Right renal pelvis (tissue), 4 donors: ENCODE measurements at places on chromosomes 11 and 22. TPM values are rescaled to one million over a fixed set of nuclear protein-coding genes. Genes with fewer than 3 reads are reported as not detected.

The PATE3 gene
- not detected for polyA plus RNA-seq

GRCh38 chr11:64656862-64657261 is 65.8 kb downstream of the SLC22A12 start:
- DNase-seq: no peak

The OR52H1 gene
- not detected for polyA plus RNA-seq

The SBF2 gene
- polyA plus RNA-seq: 46.7 TPM

- no peak for DNase-seq
Measured at GRCh38 chr22:23608583-23608982, 23.5 kb downstream of the DRICH1 start.

GRCh38 chr11:57552479-57552878 is 15.0 kb downstream of the UBE2L6 start:
- no peak for DNase-seq

DNA sequence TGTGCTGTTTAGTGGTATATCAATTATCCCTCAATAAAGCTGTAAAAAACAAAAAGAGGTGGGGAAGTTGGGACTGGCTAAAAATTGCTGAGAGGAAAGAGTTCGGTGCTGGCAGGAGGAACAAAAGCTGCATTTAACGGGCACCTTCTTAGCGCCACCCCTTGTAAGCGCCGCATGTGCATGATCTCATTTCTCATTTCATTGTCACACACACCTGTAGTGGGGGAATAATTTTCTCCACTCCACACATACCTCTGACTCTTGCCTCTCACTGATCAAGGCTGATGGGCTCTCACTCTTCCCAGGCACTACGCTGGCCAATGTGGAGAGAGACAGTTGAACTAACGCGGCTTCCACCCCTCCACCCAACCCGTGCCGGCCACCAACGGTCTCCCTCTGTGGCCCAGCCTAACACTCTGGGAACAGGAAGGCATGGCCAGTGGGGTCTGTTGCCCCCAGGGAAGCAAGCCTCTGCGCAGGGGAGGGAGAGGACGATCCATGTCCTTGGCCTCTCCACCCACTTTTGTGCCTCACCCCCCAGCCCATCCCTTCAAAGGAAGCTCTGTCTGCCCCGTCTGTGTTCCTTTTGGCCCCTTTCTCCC is 186.7 kb upstream of the SYT13 start:
- DNase-seq: no peak

GRCh38 chr11:96306933-96307775 is 35.8 kb downstream of the MAML2 start:
- DNase-seq: peak; percentile 99

- DNase-seq: no peak
Measured at GRCh38 chr22:38086001-38086845, 2.2 kb upstream of the SLC16A8 start.

- DNase-seq: no peak
Measured at GRCh38 chr11:69250186-69251056, 43.5 kb upstream of the MYEOV start.

DNA sequence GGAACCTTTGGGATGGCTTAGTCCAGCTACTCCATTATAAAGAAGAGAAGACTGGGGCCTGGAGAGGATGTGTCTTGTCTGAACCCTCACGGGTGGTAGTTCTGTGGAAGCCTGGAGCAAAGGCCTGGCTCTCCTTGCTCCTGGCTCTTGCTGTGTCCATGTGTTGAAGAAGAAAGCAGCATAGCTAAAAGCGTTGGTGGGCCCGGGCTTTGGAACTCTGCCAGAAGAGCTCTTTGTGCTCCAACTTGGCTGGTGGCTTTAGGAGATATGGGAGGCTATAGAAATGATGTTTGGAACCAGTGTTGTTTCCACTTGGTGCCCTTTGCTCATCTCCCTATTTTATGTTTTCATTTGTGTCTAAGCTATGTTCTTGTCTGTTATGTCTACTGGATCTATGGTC is 131.1 kb downstream of the DBX1 start:
- DNase-seq: no peak

GRCh38 chr22:30801695-30802094 is 107.0 kb downstream of the OSBP2 start:
- no peak for DNase-seq

The MS4A1 gene
- polyA plus RNA-seq: 0.69 TPM

DNA sequence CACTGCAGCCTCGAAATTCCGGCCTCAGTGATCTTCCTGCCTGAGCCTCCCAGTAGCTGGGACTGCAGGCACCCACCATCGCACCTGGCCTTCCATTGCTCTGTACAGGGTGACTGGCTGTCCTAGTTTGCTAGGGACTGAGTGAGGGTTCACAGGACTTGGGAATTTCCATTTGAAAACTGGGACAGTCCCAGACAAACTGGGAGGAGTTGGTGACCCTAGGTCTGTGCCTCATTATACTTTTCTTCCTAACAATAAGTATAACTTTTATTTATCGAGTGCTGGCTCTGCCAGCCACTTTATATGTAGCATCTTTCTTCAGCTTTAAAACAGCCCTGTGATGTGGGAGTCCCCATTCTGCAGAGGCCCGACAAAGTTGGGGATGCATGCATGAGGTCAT is 25.5 kb downstream of the TCP11L1 start:
- DNase-seq: no peak

- DNase-seq: no peak
Measured at GRCh38 chr11:11510939-11511338, 110.9 kb downstream of the GALNT18 start.

GRCh38 chr22:50030297-50031188 is 18.0 kb upstream of the IL17REL start:
- DNase-seq: peak; percentile 23

DNA sequence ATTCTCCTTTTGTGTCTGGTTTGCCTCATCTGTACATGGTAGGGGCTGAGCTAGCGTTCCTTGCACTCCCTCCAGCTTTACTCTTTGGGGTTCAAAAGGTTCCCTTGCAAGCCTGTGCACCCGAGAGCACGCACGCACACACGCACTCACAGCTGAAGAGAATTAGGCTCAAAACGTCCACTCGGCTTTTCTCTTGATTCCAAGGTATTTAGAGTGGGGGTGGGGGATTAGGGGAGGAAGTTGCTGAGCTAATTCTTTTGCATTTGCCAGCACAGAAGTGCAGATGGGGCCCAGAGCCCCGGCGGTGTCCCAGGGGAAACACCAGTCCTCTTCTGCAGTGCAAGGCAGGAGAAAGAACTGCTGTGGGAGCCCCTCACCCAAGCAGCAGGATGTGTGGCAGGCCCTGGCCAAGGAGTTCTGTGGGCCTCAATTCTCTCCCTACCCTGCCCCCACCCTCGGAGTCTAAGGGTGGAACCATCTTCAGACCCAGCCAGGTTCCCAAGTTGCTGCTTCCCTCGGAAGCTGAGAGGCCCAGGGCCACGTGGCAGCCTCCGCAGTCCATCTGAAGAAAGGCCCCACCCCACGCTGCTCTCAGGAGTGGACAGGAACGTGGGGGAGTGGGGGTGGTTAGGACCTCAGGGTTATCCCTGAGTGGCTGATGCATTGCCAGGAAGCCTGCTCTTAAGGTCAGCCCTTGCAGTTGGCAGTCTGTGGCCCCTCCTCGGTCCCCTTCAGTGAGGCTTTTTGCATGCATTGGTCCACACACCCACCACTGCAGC is 3.8 kb upstream of the KCNQ1OT1 start:
- no peak for DNase-seq

- DNase-seq: no peak
Measured at GRCh38 chr11:125350206-125351032, 145.6 kb downstream of the FEZ1 start.

GRCh38 chr22:37145180-37146050 is 4.3 kb downstream of the IL2RB start:
- DNase-seq: no peak

GRCh38 chr11:126443120-126443519 is 87.6 kb downstream of the ST3GAL4 start:
- DNase-seq: no peak

GRCh38 chr22:24481641-24482040 is 13.5 kb upstream of the UPB1 start:
- DNase-seq: no peak

The PHOX2A gene
- not detected for polyA plus RNA-seq

DNA sequence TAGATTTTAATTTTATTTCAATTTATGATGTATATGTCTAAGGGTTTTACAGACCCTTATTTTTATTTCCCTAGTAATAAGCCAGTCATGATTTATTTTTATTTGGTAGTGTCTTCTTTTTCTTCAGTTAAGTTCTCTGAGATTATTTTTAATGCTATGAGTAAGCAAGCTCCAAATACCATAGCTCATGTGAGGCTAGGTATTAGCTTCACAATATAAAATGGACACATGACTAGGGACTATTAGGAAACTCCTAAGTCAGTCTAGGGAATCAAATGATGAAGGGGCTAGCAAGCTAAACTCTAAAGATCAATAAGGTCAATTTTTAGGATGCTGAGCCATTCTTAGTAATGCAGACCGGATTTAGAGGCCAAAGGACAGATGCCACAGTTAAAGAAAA is 45.9 kb downstream of the CKAP5 start:
- DNase-seq: no peak

- no peak for DNase-seq
Measured at GRCh38 chr11:76160856-76161255, 45.4 kb downstream of the WNT11 start.

The ABTB2 gene
- 7.8 TPM for polyA plus RNA-seq

GRCh38 chr11:20671856-20672546 is 2.6 kb downstream of the NELL1 start:
- DNase-seq: no peak

The MAPK8IP2 gene
- 0.59 TPM for polyA plus RNA-seq

GRCh38 chr11:119263352-119263940 is 53.5 kb downstream of the MCAM start:
- peak; percentile 15 for DNase-seq

- DNase-seq: no peak
Measured at GRCh38 chr11:94379613-94380012, 21.6 kb downstream of the GPR83 start.

The HEPN1 gene
- polyA plus RNA-seq: 1.3 TPM

The MS4A12 gene
- not detected for polyA plus RNA-seq

DNA sequence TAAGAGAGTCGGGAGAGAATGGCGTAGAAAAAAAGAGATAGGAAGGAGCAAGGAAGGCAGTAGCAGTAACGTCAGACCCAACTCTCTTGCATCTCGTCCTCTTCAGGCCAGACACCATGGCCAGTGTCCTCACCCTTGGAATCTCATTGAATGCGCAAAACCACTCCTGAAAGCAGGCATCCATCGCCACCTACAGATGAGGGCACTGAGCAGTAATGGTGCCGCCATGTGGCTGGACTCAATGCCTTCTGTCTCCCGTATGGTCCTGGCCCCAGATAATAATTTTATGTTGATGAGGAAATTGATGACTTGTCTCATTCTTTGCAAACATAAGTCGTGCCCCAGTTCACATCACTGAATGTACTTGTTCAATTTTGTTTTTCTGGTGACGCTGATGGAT is 17.8 kb upstream of the ALX4 start:
- DNase-seq: no peak

DNA sequence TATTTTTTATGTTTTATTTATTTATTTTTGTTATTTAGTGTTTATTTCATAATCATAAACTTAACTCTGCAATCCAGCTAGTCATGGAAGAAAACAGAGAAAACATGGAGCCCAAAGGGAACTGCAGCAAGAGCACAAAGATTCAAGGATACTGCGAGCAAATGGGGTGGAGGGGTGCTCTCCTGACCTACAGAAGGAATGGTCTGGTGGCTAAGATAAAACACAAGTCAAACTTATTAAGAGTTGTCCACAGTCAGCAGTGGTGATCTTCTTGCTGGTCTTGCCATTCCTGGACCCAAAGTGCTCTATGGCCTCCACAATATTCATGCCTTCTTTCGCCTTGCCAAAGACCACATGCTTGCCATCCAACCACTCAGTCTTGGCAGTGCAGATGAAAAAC is 36.7 kb downstream of the STIM1 start:
- no peak for DNase-seq

GRCh38 chr11:95849087-95849825 is 59.0 kb downstream of the CEP57 start:
- DNase-seq: no peak

DNA sequence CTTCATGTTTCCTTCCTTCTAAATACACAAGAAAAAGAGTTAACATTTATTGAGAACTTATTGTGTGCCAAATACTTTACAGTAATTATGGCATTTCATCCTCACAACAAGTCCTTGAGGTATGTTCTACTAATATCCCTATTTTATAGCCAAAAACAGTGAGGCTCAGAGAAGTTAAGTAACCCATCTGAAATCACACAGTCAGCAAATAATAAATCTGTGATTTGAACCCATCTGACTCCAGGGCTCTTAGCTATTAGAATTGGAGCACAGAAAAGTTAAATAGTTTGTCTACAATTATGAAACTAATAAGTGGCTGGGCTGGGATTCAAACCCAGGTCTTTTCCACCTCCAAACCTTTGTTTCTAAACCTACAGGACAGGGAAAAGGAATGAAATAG is 36.5 kb upstream of the MYOD1 start:
- DNase-seq: no peak

- no peak for DNase-seq
Measured at GRCh38 chr11:133541021-133541719, 8.9 kb upstream of the OPCML start.

DNA sequence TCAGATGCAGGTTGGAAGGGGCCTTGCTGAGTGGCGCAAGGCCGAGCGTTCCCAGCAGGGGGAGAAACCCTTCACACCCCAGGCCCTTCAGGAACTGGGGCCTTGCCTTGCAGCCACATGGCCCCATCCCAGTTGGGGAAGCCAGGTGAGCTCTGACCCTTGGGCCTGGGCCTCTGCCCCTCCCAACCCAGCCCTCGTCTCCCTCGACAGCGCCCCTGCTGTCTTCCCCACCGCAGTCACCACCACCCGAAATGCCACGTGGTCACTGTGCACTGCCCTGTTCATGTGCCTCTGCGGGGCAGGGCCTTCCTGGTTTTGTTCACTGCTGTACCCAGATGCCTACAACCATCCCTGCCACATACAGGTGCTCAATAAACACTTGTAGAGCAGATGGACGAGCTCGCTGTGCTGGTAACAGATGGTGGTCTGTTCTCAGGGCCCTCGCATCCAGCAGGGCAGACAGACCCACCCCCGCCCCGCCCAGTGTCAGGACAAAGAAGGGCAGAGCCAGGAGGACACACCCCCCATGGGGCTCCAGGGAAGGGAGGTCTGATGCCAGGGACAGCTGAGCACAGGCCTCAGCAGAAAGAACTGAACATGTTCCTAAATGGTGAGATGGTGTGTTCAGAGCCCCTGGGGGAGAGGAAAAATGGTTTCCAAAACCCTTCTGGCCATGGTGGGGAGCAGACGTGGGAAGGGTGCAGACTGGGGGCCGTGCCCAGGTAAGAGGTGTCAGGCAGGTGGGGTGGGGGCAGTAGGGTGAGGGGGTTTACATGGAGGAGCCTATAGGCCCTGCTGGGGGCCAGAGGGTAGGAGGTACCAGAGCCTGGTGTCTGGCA is 3.7 kb downstream of the POLR2L start:
- no peak for DNase-seq

DNA sequence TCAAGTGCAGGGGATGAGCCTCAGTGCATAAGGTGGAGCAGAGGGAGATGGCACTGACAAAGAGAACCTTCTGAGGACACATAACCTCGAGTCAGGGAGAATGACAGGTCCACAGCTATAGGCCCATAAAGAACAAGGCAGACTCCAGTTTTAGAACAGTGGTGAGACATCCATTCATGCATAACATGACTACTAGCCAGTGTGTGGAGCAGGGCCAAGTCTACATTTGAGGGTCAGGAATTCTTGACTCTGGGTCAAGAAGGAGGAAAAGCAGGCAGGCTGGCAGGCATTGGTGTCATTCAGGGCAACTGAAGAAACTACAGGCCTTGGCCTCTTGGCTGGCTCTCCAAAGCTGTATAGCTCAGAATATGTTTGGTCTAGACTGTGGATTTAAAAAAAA is 54.9 kb downstream of the MTNR1B start:
- no peak for DNase-seq
